Brain (organoid and tissue), 16 donors: ENCODE measurements at places on chromosomes 4 and X. TPM values are rescaled to one million over a fixed set of nuclear protein-coding genes. Genes with fewer than 3 reads are reported as not detected.

The VCX3B gene
- not detected for polyA plus RNA-seq

The TMEM164 gene
- 45.8 TPM for polyA plus RNA-seq

The LRAT gene
- 0.32 TPM for polyA plus RNA-seq

The SNX25 gene
- polyA plus RNA-seq, result 2.2 TPM

The EVC2 gene
- 2.3 TPM for polyA plus RNA-seq

The USP11 gene
- 390 TPM for polyA plus RNA-seq

The N4BP2 gene
- polyA plus RNA-seq, result 2.2 TPM

The PDE5A gene
- 8.9 TPM for polyA plus RNA-seq

The AKAP4 gene
- not detected for polyA plus RNA-seq

The SPANXC gene
- polyA plus RNA-seq, result not detected

The ADH1C gene
- not detected for polyA plus RNA-seq

The RBMX2 gene
- 25.9 TPM for polyA plus RNA-seq

The PDS5A gene
- polyA plus RNA-seq, result 23.2 TPM

The IDUA gene
- polyA plus RNA-seq, result 3.6 TPM

The PSMD10 gene
- polyA plus RNA-seq, result 62.9 TPM

The PABPC1L2B gene
- polyA plus RNA-seq, result 2.3 TPM

The EPHA5 gene
- polyA plus RNA-seq, result 0.44 TPM

The GLUD2 gene
- 0.34 TPM for polyA plus RNA-seq

The MAGEH1 gene
- 32.9 TPM for polyA plus RNA-seq

The MXRA5 gene
- 1.5 TPM for polyA plus RNA-seq

The HSFX2 gene
- polyA plus RNA-seq, result 1.9 TPM

The REPS2 gene
- polyA plus RNA-seq, result 7.7 TPM

The PRPS1 gene
- polyA plus RNA-seq, result 39.9 TPM
